ENCODE measurements at places on chromosomes 7 and 10.

GRCh38 chr10:128150561-128150960, 24.3 kb upstream of the MKI67 start:
- no peak for DNase-seq

GRCh38 chr10:132479024-132479602, 58.5 kb upstream of the INPP5A start:
- no peak for DNase-seq

- DNase-seq, result no peak
Observed at GRCh38 chr7:36726806-36727503, 2.7 kb upstream of the AOAH start.

DNA sequence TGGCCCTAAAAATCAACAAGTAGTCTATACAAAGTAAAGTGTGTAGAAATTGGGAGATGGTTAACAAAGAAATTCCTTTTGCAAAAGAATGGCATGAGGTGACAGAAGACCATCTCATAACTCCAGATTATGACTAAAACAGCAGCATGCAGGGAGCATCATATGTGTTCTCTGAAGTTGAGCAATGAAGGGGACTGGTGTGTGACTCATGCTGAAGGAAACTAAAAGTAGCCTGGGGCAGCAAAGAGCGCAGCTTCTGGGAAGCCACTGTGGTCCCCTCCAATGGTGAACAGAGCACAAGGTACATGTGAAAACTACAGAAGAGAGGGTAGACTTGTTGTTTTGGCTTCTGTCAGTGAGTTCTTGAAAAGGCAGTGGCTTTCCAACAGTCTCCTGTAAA, 133.4 kb downstream of the MACC1 start:
- DNase-seq, result no peak

GRCh38 chr10:8435186-8436055, 380.9 kb downstream of the GATA3 start:
- no peak for DNase-seq

GRCh38 chr7:90968871-90969270, 295.4 kb upstream of the FZD1 start:
- no peak for DNase-seq

GRCh38 chr7:22823142-22823497, 471 bp upstream of the TOMM7 start:
- no peak for DNase-seq

GRCh38 chr10:122122493-122122892, 133.5 kb downstream of the TACC2 start:
- no peak for DNase-seq

DNA sequence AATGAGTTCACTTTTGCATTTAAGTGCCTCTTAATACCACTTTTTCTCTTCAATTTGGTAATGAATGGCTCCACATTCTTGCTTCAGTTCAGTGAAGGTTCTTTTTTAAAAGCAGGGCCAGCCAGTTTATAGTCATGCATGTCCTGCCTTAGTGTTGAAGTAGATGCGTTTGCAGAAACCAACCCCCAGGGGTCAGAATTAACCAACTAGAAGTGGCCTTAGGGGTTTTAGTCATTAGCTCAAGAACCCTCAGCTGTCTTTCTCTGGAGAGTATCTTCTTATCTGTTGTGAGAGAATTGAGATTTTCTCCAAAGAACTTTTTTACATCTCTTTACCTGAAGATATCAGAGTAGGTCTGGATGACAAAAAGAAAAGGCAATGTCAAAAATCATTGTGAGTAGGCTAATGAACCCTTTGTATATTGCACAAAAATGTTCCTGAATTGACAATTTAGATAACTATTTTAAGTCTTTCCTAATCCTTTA, 82.2 kb downstream of the PIK3CG start:
- no peak for DNase-seq

DNA sequence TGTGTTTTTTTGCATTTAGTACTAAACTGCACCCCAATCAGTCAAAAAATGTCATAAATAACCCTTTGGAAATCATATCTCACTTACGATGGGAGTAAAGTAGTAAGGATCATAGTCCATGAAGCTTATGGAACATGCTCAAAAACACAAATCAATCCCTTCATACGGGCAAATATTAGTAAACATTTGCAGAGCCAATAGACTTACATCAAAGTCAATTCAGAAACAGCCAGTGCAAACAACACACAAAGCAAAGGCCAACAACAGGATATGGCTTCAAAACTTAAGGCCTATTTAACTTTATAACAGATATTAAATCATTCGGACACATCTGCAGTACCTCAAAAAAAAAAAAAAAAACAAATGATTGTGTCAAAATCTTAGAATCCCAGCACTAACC, 32.1 kb downstream of the SGCE start:
- no peak for DNase-seq

DNA sequence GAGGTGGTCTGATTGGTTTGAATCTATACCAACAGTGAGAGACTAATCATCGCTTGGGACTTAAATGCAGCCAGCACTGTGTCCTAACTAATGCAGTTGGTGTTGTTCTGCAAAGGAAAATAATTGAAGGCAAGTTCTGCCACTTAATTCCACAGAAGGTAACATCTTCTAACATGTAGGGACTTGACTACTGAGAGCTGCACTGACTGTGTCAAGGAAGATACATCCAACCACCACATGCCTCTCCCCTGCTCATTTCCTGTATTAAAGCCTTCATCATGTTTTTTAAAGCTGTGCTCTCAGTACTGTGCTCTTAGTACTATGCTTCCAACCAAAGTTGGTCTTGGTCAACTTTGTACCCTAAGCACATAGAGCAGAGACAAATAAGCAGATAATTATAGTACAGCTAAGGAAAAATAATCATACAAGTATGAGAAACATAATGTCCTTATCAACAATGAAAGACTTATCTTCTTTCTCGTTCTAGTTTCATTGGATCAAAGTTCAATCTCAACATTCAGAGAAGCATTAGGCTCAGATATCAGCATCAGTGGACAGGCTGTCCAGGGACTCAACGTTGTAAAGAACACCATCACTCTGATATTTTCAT, 2.8 kb upstream of the CYP3A4 start:
- DNase-seq, result no peak

DNA sequence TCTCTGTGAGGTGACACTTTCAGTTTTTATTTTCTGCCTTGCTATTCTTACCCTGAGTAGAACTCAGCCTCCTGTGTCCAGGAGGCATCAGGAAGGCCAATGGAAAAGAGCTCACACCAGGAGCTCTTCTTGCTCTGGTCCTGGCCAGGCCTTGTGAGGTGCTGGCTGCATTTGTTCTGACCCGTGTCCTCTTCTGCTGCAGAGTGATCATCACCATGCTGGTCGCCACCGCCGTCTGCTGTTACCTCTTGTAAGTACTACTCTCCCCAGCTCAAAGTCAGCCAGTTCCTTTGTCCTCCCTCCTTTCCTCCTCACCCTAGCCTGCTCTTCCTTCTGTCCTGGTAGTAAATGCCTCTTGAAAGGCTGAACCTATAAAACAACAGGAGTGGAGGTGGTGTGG, 1.6 kb downstream of the ATP6V0E2 start:
- DNase-seq, result no peak

DNA sequence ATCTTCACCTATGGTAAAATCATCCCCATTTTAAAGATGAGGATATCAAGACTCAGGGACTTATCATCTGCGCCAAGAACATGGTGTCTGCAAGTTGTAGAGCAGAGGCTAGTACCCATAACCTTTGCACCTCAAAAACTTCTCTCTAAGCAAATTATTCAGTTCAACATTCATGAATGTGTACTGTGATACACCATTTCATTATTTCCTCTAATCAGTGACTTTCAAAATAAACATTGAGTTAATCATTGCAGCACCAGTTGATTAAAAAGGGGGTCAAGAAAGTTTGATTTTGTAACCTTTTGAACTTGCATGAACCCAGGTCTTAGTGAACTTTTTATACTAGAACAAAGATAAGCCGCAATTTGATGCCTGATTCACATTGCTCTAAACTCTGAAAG, 47.6 kb upstream of the CYP2C8 start:
- DNase-seq, result no peak

DNA sequence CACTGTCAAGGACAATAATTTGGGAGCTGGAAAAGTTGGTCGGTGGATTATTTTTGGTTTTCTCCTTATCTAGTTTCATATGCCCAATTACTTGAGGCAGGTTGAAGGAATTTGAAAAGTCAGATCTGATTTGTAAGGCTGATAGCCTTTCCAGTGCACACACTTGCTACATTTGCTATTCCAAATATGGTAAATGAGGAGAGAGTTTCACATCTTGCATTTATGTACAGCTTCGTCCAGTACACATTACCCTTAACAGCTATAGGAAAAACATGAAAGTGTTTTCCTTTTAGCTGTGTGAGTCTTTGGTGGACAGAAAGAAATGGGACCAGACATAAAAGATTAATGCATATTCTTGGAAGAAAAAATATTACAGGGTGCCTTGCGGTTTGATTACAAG, 201.8 kb downstream of the CELF2 start:
- DNase-seq, result no peak

- peak; percentile 6 for DNase-seq
Observed at GRCh38 chr7:102042016-102042656, 224.7 kb downstream of the CUX1 start.

DNA sequence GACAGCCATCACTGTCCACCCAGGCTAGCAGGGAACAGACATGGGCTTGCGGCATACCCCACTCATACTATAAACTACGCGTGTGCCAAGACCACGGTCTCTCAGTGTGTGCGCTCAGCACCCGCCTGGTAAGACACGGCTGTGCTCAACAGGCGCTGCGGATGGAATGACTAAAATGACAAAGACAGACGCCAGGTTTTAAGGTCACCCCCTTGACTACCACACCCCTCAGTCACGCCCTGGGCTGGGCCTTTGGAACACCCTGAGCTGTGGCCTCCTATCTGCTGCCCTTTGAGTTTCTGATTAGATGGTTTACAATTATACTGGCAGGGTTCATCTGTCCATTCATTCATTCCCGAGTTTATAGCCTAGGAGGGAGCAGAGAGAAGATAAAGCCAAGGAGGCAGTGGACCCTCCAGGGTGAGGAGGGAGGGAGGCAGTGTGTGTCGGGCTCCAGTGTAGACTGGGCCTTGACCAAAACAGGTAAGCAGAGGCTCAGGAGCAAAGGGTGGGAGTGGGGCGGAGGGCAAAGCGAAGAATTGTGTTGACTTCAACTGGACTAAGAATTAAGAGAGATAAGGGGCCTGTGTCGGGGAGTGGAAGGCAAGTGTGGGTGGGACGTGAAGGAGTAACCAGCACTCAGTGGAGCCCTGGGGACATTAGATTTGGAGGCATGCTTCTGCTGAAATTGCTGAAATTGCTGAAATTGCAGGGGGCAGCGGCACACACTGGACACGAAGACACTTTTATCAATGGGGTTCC, 35.0 kb downstream of the TNS3 start:
- DNase-seq, result no peak

GRCh38 chr7:84104826-84105225, 89.8 kb downstream of the SEMA3A start:
- DNase-seq, result no peak

GRCh38 chr10:104054430-104054829, 31.2 kb downstream of the COL17A1 start:
- DNase-seq, result no peak

- DNase-seq, result no peak
Observed at GRCh38 chr7:53060066-53060465, 24.6 kb downstream of the POM121L12 start.

GRCh38 chr7:132393789-132394261, 182.4 kb downstream of the PLXNA4 start:
- no peak for DNase-seq

DNA sequence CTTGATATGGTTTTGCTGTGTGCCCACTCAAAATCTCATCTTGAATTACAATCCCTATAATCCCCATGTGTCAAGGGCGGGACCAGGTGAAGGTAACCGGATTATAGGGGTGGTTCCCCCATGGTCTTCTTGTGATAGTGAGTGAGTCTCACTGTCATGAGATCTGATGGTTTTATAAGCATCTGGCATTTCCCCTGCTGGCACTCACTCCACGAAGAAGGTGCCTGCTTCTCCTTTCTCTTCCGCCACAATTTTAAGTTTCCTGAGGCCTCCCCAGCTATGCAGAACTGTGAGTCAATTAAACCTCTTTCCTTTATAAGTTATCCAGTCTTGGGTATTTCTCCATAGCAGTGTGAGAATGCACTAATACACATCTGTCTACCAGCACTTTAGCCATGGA, 109.5 kb upstream of the SDK1 start:
- DNase-seq, result no peak

DNA sequence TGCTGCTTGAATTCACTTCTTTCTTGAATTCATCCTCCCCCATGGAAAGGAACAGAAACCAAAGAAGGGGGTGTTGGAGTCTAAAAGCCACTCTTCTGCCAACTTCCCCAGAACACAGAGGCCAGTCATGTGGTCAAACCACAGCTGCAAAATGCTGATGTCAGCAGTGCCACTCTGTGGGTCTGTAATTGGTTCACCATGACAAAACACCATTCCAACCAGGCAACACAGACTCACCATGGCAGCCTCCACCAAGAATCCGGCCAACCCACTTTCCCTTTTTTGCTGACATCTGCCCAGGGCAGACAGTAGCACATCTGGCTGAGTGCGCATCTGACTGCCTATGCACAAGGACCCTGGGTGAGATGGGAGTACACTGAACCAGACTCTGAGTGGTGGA, 16.8 kb downstream of the OSBPL3 start:
- DNase-seq, result no peak

DNA sequence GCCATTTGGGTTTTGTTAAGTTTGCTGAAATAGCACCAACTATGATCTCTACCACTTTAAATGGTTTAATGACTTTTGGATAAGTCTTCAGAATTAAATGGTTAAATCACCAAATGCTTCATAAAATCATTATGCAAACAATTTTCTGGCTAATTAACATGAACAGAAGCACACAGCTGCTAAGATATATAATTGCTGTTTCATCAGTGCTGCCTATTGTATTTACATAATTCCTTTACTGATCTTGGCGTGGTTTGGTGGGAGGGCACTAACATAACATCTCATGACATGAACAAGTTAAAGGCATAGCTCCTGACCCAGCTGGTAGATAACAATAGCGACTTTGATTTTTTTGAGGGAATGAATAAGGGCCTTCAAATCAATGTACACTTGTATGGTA, 94.1 kb downstream of the FZD1 start:
- no peak for DNase-seq

- no peak for DNase-seq
Observed at GRCh38 chr10:118572256-118573041, 23.0 kb downstream of the PRLHR start.

DNA sequence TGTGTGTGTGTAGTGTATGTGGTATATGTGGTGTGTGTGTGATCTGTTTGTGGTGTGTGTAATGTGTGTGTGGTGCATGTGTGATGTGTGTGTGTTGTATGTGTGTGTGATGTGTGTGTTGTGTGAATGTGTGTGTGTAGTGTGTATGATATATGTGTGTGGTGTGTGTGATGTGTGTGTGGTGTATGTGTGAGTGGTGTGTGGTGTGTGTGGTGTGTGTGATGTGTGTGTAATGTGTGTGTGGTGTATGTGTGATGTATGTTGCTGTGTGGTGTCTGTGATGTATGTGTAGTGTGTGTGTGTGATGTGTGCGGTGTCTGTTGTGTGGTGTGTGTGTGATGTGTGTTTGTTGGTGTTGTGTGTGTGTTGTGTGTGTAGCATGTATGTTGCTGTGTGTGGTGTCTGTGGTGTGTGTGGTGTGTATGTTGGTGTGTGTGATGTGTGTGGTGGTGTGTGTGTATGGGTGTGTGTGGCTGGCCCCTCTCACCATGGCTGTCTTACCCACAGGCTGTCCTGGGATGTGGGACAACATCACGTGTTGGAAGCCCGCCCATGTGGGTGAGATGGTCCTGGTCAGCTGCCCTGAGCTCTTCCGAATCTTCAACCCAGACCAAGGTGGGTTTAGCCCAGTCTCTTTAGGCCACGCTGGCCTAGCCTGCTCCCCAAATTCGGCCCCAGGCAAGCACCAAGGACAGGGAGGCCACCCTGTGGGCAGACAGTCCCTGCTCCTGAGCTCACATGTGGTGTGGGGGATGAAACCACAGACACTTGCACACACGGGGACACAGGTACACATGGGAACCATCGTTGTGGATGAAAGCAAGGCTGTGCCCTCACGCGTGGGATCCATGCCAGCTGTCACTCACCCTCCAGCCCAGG, 25.6 kb downstream of the ADCYAP1R1 start:
- peak; percentile 46 for DNase-seq

Measured in chondrocyte (in vitro differentiated cells).